ENCODE measurements at places on chromosomes 1 and 21.
A peak's percentile ranks its signal among the peaks of the same experiment; 100 is the strongest.

- no peak for DNase-seq
Observed at GRCh38 chr1:115306146-115306545, 31.9 kb downstream of the NGF start.

DNA sequence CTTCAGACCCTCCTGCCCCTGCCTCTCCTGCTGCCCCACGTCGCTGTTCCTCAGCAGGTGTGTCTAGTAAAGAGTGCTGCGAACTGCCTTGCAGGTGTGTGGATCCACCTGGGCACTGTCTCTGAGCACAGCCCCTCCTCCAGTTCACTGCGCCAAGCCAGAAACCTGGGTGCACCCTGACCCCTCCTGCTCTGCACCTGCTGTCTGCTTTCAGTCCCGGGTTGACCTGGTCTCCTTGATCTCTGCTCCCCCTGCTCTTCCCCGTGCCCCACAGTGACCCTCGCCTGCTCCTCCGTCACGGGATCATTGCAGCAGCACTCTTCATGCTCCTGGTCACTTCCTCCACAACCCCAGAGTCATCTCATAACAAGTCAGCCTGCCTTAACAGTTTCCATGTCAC lies 6.5 kb downstream of the A3GALT2 start:
- no peak for DNase-seq

DNA sequence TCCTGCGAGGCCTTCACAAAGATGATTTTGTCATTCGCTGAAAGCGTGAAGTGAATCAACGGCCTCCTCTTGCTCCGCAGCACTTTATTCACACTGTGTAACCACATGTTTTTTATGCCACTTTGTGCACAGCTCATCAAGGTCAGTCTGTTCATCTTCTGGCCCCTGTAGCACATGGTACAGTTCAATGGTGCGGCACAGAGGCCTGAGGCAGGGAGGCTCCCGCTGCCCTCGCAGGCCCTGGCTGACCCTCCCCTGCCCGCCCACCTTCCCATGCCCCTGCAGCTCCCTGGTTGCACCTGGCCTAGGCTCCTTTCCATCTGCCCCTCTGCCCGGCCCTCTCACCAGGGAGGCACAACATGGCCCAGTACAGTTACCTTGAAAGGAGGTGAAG lies 87.5 kb downstream of the CD247 start:
- DNase-seq = no peak

GRCh38 chr1:109193653-109194590 lies 19.8 kb upstream of the SARS1 start:
- DNase-seq = no peak

DNA sequence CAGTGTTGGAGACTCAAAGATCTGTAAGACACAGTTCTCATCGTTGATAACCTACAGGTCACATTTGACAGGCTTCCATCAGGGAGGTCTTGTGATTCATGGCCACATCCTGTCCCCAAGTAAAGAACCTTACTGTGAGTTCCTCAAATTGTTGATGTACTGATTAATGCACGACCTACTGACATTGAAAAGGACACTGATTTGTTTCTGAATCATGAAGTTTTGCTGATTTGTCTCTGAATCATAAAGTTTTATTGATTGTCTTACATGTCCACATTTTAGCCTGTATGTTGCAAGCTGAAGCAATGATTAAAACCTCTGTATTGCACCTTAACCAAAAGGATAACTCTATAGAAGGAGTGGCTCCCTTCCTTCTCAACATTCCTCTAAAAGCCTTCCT lies 476.3 kb upstream of the RUNX1 start:
- DNase-seq = no peak

- DNase-seq = no peak
Observed at GRCh38 chr1:62599044-62599443, 1.7 kb downstream of the ANGPTL3 start.

GRCh38 chr1:109620841-109621286 lies 1.2 kb downstream of the AMPD2 start:
- peak; percentile 95 for DNase-seq

- DNase-seq = no peak
Observed at GRCh38 chr1:78009276-78009675, 4.5 kb downstream of the DNAJB4 start.

GRCh38 chr1:1313500-1314236 lies 5.3 kb downstream of the PUSL1 start:
- no peak for DNase-seq
